Pancreas (tissue), 10 donors: ENCODE measurements at places on chromosomes 6 and 20. TPM values are rescaled to one million over a fixed set of nuclear protein-coding genes. Genes with fewer than 3 reads are reported as not detected.

The SEMG1 gene
- not detected for total RNA-seq

The SAPCD1 gene
- not detected for total RNA-seq

The ARFGEF3 gene
- total RNA-seq: 19.0 TPM

The VGLL2 gene
- total RNA-seq: not detected
